ENCODE measurements at places on chromosomes 2 and 18.

- no peak for DNase-seq
Measured at GRCh38 chr18:66129248-66129647, 378.4 kb downstream of the CDH7 start.

GRCh38 chr2:149739171-149739882 lies 151.8 kb upstream of the MMADHC start:
- no peak for DNase-seq

GRCh38 chr18:58768293-58768974 lies 96.2 kb upstream of the ZNF532 start:
- DNase-seq: peak; percentile 44

DNA sequence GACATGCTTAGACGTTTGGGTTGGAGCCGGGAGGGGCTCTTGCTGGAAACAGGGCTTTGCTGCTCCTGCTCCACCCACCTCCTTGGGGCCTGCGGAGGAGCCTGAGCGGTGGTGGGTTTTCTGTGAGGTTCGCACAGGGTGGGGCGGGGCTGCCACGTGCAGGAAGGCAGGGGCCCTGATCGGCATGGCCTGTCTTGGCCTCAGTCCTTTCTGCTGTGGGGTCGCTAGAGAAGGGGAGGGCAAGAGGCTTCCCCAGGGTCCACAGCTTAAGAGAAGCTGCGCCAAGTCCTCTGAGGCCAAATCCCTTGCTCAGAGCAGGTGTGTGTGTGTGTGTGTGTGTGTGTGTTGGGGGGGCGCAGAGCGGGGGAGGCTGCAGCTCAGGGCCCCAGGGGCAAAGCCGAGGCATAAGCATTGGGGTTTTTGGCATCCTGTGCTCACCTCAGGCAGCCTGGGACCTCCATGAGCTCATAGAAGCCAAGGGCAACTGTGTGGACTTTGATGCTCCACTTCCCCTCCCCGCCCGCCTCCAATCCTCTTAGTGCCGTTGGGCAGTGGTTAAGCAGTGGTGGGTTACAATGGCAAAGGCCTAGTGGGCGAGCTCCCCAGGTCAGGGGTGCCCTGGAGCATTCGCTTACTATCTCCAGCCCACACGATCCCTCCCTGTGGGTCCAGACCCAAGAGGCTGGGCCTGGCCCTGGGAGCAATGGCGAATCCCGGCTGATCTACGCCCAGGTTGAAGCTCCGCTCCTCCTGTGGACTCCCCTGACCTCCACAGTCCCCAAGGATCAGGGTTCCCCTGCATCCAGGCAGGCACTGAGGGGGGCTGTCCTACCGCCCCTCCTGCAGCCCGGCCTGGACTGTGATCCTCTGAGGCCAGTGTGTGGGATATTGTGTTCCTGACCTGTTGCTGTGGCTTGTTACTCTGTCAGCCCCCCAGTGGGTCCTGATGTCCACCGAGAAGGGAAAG lies 28.9 kb downstream of the TOGARAM2 start:
- DNase-seq: no peak

- DNase-seq: no peak
Measured at GRCh38 chr18:54192415-54192814, 32.1 kb downstream of the MBD2 start.

- DNase-seq: no peak
Measured at GRCh38 chr18:37742436-37742835, 176.8 kb upstream of the CELF4 start.

GRCh38 chr18:58378411-58379379 lies 250.2 kb downstream of the ALPK2 start:
- DNase-seq: no peak

DNA sequence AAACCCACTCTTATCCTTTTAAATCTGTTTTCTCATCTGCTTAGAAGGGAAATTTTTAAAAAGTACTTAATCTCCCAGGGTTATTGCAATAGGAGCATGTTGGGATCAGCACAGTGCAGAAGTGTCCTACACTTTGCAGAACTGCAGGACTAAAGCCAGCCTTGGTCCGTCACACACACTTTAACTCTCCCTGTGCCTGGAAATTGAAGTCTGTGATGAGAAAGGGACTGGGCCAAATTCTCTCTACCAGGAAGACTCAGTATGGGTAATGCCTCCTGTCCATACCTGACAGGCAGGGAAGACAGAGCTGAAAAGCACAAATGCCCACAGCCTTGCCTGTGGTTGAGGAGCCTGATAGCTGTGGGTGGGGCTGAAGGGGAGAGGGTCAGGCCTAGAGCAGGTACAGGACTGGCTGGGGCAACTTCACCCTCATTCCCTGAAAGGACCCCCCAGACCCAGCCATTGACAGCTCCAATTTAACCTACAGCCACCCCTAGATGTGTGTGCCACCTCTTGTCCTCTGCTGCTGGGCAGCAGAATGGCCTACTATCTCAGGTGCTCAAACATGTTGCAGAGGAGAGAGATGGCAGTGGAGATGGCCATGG lies 377.2 kb upstream of the KLHL29 start:
- DNase-seq: no peak

DNA sequence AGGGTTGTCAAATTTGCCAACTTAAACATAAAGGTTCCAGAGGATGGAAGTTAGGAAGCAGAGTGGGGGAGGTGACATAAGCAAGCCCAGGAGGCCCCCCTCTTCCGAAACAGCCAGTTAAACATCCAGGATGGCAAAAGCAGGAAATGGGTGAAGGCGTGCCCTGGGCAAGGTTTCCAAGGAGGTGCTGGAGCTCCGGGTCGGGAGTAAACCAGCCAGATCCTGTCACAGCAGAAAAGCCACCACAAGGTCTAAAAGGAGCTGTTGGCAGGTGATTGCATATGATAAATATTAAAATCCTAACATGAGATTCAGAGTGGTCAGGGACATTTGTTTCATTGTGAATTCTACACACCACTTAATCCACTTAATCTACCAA lies 572.2 kb upstream of the SALL3 start:
- DNase-seq: no peak

- no peak for DNase-seq
Measured at GRCh38 chr18:79185648-79186047, 116.5 kb downstream of the ATP9B start.

DNA sequence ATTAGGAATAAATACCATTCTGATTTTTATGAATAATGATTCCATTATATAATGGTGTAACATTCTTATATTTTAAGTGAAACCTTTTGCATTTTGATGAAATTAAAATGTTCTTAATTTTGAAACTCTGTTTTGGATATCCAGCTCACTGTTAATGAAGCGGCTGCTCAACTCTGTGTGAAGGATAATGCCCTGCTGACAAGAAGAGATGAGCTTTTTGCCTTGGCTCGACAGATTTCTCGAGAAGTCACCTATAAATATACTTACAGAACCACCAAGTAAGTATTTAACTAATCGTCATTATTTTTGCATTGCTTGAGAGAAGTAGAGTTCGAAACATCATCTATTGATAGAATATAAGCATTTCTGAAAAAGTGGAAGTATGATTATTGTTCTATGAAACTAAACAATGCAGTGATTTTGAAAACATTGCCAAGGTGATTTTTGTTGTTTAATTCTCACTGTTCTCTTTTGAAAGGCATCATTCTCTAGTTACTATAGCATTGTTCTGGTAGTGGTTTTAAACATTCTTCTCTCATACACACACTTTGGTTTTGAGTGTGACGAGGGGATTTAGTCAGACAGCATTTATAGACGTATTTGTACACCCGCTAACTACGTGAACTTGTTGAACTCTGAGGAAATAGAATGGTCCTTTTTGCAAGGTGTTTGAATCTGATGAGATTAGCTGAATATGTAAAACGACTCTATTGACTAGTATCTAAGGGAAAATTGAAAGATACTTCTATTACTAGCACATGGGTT lies 21.5 kb downstream of the NAB1 start:
- DNase-seq: no peak

DNA sequence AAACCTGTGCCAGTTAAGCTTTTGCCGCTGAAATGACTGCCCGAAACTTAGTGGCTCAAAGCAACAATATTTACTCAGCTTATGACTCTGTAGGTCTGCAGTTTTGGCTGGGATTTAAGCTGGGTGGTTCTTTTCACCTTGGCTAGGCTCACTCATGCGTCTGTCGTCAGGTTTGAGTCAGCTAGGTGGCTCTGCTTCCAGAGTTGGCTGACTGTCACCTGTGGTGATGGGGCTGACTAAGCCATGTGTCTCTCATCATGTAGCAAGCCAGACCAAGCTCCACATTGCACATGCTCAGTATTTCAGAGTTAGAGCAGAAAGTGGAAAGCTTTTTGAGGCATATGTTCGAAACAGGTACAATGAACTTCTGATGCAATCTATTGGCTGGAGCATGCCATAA lies 354.8 kb downstream of the MEIS1 start:
- no peak for DNase-seq

- DNase-seq: no peak
Measured at GRCh38 chr2:37740164-37740739, 68.8 kb upstream of the CDC42EP3 start.

DNA sequence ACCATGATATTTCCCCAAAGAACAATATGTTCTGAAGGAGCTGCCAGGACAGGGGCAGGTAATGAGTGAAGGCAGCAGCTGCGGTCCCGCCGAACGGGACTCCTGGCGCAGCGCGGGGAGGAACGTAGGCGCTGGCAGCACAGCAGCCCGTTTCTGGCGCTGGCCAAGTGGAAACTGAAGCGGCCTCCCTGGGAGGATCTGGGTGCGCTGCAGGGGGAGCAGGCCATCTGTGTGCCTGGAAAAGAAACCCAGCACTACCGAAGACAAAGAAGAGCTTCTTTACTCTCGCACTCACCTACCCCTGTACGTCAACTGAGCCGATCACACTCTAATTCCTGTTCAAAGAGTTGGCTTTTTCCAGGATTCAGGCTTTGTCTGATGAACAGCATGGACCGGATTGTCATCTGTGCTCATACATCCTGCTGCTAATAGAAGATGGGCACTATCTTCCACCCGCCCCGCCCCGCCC lies 11.8 kb downstream of the G6PC2 start:
- DNase-seq: no peak

- no peak for DNase-seq
Measured at GRCh38 chr2:21372654-21373053, 248.9 kb downstream of the TDRD15 start.

DNA sequence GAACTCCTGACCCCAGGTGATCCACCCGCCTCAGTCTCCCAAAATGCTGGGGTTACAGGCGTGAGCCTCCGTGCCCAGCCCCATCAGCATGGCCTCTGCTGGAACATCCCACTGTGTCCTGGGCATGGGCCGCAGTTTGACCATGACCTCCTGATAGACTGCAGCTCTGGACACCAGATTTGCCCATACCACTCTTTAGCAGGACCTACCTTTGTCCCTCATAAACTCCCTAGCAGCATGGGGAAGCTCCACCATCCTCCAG lies 92.6 kb downstream of the MYCN start:
- no peak for DNase-seq

DNA sequence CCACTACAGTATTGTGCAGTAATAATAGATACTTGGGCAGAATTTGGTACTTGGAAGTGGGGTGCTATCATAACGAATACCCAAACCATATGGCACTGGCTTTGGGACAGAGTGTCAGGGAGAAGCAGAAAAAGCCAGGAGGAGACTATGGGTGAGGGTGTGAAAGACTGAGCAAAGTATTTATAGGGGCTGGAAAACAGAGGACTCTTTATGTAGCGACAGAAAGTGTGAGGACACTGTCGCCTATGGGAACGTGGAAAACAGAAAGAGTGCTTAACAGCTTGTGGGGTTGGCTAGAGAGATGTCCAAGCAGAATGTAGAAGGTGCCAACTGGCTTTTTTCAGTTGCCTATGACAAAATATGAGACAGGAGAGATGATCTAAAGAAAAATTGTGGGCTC lies 40.7 kb upstream of the PLEKHM3 start:
- no peak for DNase-seq

- no peak for DNase-seq
Measured at GRCh38 chr2:164697688-164698461, 76.6 kb upstream of the GRB14 start.

GRCh38 chr2:219076253-219076652 lies 15.5 kb upstream of the IHH start:
- no peak for DNase-seq

- DNase-seq: no peak
Measured at GRCh38 chr2:19651466-19651865, 250.3 kb downstream of the TTC32 start.

Measured in activated T-helper 1 cell treated with Interleukin-2 at 50 U/mL for 16 hours (primary cell).